Ovary (tissue), 10 donors: ENCODE measurements at places on chromosomes 3 and 15.

DNA sequence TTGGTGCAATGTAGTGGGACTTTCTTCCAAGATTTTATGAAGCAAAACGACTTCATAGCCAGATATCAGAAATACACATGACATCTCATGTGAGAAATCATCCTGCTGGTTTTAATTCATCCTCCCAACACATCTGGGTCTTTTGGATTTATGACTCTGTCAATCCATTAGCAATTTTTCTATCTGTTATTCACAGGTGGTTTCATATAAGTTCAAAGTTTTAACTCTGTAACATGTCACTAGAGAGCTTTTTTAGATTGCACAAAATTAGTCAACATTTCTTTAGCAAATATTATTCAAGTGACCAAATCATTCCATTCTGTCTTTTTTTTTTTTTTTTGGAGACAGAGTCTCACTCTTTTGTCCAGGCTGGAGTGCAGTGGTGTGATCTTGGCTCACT lies 30.4 kb downstream of the SQOR start:
- no peak for DNase-seq

DNA sequence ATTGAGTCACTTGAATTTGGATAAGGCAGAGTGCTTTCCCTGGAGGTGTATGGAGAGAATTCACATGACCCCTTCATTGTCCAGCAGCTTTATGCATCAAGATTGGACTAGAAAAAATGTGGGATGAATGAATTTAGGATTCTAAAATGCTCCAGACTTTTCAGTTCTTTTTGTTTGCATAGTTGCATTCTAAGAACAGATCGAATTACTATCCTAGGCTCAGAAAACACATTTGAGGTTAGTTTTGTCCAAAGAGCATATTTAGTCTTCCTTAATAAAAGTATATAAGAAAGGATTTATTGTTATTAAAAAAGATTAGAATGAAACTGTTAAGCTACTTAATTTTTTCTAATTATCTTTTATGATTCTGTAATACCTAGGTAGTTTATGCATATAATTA lies 127.4 kb downstream of the UBE2E2 start:
- DNase-seq: no peak

- no peak for DNase-seq
Measured at GRCh38 chr3:7874116-7874515, 627.5 kb upstream of the LMCD1 start.

DNA sequence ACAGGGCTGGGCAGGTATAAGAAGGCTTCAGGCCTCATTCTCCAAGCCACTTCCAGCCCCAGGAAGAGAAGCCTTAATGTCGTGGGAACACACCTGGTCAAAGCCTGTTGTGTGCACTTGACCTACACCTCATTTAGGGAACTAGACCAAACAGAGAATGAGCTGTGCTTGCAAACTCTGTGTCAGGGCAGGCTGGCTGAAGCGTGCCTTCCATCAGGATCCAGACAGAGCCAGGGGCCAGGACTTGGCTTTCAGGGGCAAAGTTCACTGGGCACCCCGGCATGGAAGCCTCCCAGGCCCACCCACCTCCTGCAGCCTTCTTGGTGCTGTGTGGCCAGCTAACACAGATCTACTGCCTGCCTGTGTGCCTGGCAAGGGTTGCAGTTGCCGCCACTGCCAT lies 11.5 kb downstream of the RBPMS2 start:
- DNase-seq: no peak

DNA sequence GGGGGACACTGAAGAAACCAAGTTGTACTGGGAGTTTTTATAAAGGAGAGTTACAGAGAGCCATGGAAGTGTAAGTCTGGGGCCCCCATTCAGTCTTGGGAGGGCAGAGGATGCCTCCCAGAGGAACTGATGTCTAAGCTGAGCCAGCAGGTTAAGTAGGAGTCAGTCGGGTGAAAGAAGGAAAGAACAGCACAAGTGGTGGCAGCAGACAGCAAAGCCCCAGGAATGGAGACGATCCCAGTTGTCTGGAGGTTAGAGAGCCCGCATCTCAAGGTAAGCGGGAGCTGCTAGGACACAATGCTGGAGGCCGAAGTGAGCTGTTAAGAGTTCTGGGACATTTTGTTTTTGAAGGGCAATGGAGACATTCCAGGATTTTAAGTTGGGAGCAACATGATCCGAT lies 88.8 kb downstream of the TAMM41 start:
- DNase-seq: no peak
